ENCODE measurements at places on chromosomes 6 and 20. TPM values are rescaled to one million over a fixed set of nuclear protein-coding genes. Genes with fewer than 3 reads are reported as not detected.

Gene FAM162B
- not detected for total RNA-seq

DNA sequence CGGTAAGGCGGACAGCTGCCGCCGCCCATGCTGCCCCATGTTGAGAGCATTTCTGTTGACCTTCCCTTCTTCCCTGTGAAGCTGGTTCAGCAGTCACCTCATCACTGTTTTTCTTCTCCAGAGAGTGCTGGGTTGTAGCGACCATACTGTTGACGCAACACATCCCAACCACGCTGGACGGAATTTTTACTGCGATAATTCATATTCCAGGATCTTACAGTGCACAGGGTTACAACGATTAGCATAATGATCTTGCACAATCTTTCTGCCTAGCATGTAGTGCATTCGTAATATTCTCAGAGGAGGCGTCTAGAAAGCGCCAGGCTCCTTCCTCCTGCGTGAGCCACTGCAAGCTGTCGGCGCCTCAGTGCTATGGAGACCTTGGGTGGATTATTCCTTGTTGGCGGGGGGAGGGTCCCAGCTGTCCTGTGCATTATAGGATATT lies 137.0 kb downstream of the MTHFD1L start:
- DNase-seq = no peak

- DNase-seq = no peak
Observed at GRCh38 chr6:123549476-123549875, 87.3 kb downstream of the TRDN start.

DNA sequence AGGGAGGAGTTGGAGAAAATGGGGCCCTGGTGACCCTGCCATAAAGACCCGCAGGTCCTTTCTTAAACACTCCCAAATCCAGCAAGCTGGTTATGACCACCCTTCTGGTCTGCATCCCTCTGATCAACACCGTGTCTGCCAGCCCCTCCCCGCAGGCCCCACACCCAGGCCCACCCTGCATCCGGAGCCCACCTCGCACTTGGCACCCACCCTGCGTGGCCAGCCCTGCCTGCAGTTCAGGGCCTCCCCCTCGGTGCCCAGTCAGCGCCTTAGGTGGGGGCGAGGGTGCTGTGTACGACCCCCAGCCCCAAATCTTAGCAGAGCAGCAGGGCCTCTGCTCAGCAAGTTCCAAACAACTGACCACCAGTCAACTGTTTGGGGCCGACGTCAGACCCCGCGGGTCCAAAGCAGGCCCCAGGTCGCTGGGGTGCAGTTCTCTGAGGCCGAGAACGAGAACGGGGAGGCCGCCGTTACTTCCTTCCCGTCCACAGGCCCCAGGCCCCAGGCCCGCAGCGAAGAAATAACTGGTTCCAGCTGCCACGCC lies 1.2 kb downstream of the ACSS1 start:
- no peak for DNase-seq

DNA sequence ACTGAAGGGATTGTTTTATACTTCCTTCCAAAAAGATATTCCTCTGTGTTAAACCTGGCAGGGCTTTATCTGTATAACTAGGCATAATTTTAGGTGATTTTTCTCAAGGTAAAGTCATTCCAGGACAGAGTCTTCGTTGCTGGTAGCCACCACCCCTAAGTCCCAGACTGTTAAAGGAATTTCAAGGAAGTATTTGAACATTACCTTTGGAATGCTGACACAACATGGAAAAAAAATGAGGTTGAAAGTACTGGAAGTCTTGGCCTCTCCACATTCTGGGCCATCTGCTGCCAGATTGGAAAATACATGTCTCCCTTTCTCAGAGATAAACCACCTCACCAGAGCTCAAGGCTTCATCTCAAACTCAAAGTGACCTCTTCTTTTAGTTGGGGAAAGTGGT lies 27.0 kb upstream of the ETV7 start:
- DNase-seq = no peak

DNA sequence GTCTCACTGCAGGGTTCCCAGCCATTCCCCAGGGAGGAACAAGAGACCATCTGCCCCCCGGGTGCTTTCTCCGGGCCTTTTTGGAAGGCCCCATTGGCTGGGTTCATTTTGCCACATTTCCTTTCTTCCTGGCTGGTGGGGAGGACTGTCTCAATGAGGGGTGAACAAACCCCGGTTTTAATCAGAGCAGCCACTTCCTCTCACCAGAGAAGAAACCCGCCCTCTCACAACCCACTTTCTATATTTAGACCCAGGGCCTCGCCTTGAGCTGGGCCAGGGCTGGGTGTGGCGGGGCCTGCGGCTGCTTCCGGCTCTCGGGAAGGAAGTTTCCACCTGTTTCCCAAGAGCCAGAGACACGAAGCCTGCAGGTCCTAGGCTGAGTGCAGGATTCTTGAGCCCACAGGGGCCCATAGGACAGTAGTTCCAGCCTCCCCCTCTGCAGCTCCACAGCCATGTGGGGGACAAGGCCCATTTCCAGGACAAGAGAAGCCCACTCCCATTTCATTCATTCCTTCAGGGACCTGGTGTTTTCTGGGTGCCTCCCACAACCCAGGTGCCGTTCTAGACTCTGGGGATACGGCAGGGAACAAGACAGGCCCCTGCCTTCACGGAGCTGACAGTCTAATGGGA lies 41.8 kb downstream of the RBM38 start:
- DNase-seq = peak; percentile 78

Data from myocyte (in vitro differentiated cells).